Stimulated activated CD4-positive, alpha-beta T cell treated with anti-CD3 and anti-CD28 coated beads, Interleukin-15, amount 100 ng/mL, for 24 hours (primary cell): ENCODE measurements at places on chromosomes 7 and 10.
A peak's percentile ranks its signal among the peaks of the same experiment; 100 is the strongest.

DNA sequence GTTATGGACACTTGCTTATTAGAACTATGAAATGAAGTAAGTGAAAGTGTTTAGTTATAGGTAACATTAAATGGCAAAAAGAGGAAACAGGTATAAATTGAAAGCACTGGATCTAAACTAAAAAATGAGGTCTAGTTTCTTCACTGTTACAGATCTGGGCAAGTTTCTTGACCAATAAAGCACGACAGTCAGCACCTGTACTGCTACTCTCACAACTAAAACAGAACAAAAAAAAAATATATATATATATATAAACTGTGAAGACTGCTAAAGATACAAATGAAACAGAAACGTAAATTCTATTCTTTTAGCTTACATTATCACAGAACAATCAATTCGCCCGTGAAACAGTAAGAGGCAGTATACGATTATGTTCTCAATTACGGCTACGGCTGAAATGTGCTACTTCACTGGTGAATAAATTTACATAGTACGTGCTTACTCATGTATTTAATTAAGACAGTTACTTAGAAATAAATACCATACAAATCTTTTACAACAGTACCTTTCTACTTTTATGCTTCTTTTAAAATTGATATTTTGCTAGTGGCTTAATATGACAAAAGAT lies 4.2 kb downstream of the AHR start:
- no peak for DNase-seq

GRCh38 chr7:37784015-37784414 lies 64.4 kb upstream of the NME8 start:
- DNase-seq, result no peak

- no peak for DNase-seq
These were observed 572.9 kb downstream of the ETV1 start for GRCh38 chr7:13416544-13416943.

DNA sequence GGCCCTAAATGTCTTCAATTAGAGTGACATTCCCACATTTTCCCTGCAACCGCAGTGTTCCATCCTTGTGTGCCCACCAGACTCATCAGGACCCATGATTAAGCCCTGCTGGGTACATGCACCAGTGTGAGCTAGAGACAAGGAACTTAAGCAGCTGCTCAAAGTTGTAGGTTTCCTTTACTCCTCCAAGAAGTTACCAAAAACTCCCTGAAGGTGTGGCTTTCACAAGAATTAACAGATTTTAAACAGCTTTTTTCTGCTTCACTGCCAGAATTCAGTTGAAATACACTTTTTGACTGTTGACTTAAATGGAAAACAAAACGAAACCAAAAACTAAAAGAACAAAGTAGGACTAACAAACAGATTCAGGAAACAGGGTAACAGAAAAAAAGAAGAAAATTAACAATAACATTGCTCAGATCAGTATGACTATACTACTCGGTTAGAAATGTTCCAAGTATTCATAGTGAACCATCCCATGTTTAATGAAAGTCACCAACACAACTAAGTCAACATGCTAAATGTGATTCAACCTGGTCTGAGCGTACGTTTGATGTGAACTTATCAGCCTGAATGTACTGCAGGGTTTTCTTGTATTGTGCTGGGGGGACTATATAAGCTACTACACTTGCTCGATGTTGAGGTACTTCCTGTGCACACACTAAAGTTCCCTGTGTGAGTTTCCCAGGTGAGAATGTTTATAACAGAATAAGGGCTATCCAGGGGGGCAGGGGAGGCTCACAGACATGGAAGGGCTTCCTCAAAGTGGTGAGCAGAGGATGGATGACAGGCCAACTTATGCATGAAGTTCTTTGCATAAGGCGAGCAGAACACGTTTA lies 22.2 kb downstream of the SLC37A3 start:
- peak; percentile 35 for DNase-seq

GRCh38 chr7:100826514-100827329 lies 601 bp downstream of the EPHB4 start:
- no peak for DNase-seq

DNA sequence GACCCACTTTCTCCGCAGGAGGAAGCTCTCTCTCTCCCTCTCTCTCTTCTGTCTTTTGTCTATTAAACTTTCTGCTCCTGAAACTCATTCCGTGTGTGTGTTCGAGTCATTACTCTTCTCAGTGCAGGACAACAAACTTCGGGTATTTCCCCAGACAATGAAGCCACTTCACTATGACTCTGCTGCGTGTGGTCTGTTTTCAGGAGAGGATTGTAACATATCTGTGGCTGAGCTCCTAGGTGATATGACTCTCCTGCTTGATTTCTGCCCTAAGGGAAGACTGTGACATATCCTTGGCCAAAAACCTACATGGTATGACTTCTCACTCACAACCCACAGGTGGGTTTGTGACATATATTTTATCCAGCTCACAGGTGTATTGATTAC lies 39.9 kb upstream of the ZNF107 start:
- DNase-seq, result no peak

DNA sequence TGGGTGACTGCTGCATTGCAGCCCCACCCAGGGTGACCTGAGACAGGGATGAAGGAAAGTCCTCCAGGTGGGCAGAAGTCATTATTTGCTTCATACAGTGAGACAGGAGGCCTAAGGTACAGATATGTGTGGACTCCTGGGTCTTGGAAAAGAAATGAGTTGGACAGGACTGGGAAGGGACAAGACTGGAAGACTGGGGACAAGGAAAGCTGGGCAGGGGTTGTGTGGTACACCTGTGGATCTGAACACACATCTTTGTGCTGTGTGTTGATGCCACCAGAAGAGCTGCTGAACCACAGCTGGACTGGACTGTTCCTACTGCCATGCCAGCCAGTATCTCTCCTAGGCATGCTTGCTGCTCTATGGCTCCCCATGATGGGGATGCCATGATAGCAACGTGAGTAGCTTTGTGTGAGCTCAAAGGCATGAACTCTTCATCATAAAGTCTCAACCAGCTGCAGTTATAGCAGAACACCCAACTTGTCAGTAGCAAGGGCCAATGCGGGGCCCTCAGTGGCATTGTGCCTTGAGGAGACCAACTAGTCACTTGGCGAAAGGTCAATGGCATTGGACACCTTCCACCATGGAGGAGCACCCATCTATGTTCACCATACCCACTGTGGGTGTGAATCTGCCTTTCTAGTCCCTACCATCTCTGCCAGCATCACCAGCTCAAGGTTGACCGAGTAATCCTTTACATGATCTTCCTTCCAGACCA lies 76.0 kb upstream of the GRB10 start:
- DNase-seq, result no peak

DNA sequence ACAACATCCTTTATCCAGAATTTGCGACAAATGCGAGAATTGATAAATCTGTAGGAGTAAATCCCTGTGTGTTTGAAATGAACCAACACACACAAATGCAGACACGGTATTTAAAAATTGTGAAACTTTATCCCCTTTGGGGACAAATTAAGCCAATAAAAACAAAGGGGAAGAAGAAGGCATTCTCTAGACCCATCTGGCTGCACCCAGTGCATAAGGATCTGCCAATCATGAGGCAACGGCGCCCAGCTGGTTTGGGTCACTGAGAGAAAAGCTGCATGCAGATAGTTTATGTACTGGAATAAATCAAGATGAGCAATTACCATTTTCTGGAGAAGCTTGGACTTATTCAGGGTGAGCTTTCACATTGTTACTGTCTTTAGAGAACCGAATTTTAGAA lies 45.7 kb downstream of the VAX1 start:
- no peak for DNase-seq

- DNase-seq, result no peak
These were observed 53.7 kb downstream of the HIBADH start for GRCh38 chr7:27608776-27609495.

GRCh38 chr7:35485436-35485835 lies 209.5 kb downstream of the HERPUD2 start:
- no peak for DNase-seq

- DNase-seq, result peak; percentile 91
These were observed 167.6 kb downstream of the AMPH start for GRCh38 chr7:38463277-38464225.

- DNase-seq, result no peak
These were observed 21.8 kb downstream of the ZNF775 start for GRCh38 chr7:150400788-150401423.

GRCh38 chr10:90418869-90419652 lies 438.8 kb downstream of the HTR7 start:
- DNase-seq, result no peak

- no peak for DNase-seq
These were observed 130.4 kb downstream of the CDH23 start for GRCh38 chr10:71527135-71527534.

DNA sequence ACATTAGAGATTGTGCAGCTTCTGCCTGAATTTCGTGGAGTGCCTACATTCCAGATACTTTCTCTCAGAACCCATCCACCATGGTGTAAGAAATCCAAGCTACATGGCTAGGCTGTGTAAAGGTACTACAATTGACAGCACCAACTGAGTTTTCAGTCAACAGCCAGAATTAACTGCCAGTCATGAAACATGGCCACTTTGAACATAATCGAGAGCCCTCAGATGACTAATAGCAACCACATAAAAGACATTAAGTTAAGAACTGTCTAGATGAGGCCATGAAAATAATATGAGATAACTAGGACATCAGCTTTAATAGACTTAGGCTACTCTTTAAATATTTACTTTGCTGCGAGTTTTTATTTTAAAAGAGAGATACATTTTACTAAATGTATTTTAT lies 1106.8 kb upstream of the LRRTM3 start:
- no peak for DNase-seq

- no peak for DNase-seq
These were observed 23.5 kb downstream of the STN1 start for GRCh38 chr10:103894441-103894864.

- DNase-seq, result no peak
These were observed 28.9 kb downstream of the PSAP start for GRCh38 chr10:71821909-71822763.
